ENCODE measurements at places on chromosomes 7 and 10.
A peak's percentile ranks its signal among the peaks of the same experiment; 100 is the strongest.

GRCh38 chr10:132641401-132641800, 103.8 kb downstream of the INPP5A start:
- DNase-seq = no peak

DNA sequence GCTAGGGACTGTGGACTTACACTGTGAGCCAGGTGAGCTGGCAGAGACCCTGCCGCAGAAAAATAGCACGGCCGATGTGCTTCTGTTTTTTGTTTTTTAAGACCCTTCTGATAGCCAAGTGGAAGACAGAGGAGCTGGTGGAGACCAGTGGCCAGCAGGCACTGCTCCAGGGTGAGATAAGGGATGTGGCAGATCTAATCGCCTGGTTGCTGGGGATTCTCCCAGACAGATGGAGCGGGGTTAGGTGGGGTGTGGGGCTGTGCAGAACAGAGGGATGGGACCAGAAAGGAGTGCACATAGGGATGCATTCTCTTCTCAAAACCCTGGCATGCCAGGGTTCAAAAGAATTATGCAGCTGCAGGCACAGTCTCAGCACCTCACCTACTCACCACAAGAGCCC, 82.2 kb downstream of the VOPP1 start:
- no peak for DNase-seq

DNA sequence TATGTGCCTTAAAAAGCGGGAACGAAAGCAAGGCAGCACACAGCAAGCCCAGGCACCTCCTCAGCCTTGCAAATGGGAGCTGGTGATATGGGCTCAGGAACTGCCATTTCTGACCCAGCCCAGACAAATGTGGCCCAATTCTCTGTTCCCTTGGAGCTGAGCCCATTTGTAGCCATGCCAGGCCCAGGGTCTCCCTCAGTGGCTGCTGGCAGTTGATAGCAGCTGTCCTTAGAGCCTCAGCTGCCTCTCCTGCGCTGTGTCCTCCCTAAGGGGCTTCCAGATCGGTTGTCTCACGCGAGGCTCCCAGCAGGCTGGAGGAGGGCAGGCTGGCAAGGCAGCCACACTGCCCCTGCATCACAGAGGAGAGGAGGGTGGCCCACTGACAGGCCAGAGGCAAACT, 275.8 kb downstream of the KCNMA1 start:
- no peak for DNase-seq

GRCh38 chr10:92972066-92972870, 88.3 kb upstream of the CYP26C1 start:
- no peak for DNase-seq

- peak; percentile 70 for DNase-seq
These were observed 163.8 kb downstream of the ELMO1 start for GRCh38 chr7:37284805-37285231.

DNA sequence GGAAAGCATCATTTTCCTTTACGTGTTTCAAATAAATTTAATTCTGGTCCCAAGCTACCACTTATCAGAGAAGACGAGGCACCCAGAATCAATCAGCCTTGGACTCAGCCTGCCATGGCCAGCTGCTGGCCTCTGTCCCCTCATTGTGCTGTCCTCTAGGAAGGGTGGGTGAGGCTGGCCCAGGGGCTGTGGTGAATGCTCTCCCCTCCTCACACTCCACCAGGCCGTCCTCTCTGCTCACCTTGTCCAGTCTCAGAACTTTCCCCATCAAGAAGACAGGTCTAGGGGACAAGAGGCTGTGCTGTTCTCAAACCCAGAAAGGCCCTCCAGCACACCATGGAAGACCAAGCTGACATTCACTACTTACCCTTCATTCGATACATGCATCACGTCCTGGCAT, 36.4 kb downstream of the CXCL12 start:
- no peak for DNase-seq

DNA sequence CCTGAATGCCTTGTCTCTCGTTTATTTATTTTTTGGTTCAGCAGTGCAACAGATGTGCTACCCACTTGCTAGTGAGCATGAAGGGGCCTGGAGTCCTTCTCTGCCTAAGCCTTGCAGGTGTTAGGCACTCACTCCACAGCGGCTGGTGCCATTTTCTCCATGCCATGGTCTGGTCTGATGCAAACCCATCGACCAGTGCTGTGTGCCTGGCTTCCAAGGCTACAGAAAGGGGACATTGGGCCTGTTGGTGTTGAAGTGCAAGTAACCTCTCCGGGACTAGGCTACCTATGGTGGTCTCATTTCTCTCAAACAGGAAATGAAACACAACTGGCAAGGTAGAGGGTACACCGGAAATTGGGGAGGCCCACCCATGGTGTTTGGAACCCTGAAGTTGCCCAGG, 198.1 kb downstream of the ADARB2 start:
- DNase-seq = no peak

GRCh38 chr10:109988212-109988596, 19.6 kb upstream of the ADD3 start:
- no peak for DNase-seq

- DNase-seq = no peak
These were observed 25.7 kb downstream of the MACROH2A2 start for GRCh38 chr10:70078329-70078728.

DNA sequence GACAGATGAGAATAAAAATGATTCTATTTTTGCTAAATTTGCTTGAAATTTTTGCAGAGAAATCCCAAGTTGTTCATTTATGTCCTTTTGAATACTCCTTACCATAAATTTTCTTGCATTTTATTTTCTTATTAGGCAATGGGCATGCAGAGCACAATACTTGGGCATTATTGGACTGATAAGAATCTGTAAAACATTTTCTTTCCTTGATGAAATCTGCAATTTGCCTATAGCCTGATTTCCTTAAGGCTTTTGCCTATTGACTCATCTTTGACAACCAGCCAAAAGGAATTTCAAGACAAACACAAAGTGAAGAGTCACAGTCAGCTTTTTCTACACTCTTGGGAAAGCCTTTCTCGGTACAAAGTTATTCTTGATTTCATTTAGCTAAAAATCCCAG, 30.5 kb upstream of the GNAT3 start:
- no peak for DNase-seq

GRCh38 chr7:50733552-50733951, 49.1 kb downstream of the GRB10 start:
- DNase-seq = no peak

DNA sequence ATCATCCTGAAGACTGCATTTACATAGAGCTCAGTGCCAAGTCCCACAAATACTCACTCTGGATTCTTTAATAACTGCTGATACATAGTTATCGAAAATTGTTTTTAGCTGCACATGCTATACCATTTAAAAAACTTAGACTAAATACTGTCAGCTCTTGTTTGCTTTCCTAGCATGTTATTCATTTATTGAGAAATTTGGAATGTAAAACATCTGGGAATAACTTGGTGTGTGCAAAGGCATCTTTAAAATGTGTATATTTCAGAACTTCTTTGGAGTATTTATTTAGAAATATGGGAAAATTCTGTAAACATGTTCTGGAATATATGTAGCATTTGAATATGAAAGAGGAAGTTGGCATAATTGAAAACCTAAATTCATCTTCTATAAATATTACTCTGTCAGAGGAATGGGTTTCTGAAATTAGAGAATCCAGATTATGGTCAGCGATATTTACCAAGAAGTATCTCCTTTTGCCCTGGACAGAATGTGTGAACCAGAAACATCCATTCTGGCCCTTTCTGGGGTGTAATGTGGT, 119.7 kb downstream of the ARID5B start:
- DNase-seq = no peak

GRCh38 chr7:150952331-150953050, 25.6 kb downstream of the KCNH2 start:
- no peak for DNase-seq

DNA sequence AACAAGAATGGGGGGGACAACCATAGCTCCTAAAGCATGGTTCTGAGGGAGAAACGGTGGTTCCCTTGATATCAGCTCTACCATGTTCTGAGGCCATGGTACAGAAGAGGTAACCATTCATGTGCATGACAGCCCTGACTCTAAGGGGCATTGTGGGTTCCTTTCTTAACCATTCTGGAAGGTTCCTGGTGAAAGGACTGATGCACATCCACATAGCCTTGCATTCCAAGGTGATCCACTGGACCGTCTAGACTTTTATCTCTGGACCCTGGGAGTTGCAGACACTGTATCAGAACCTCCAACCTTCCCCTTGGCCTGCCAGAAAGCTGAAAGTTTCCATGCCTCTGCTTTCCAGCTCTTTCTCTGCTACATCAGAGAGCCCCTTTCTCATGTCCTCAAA, 344.3 kb downstream of the KCNMA1 start:
- no peak for DNase-seq

DNA sequence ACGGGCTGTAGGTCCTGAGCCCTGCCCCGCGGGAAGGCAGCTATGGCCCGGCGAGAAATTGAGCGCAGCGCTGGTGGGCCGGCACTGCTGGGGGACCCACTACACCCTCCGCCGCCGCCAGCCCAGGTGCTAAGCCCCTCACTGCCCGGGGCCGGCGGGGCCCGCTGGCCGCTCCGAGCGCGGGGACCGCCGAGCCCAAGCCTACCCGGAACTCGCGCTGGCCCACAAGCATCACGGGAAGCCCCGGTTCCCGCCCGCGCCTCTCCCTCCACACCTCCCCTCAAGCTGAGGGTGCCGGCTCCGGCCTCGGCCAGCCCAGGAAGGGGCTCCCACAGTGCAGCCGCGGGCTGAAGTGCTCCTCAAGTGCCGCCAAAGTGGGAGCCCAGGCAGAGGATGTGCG, 5.5 kb upstream of the CACUL1 start:
- no peak for DNase-seq

DNA sequence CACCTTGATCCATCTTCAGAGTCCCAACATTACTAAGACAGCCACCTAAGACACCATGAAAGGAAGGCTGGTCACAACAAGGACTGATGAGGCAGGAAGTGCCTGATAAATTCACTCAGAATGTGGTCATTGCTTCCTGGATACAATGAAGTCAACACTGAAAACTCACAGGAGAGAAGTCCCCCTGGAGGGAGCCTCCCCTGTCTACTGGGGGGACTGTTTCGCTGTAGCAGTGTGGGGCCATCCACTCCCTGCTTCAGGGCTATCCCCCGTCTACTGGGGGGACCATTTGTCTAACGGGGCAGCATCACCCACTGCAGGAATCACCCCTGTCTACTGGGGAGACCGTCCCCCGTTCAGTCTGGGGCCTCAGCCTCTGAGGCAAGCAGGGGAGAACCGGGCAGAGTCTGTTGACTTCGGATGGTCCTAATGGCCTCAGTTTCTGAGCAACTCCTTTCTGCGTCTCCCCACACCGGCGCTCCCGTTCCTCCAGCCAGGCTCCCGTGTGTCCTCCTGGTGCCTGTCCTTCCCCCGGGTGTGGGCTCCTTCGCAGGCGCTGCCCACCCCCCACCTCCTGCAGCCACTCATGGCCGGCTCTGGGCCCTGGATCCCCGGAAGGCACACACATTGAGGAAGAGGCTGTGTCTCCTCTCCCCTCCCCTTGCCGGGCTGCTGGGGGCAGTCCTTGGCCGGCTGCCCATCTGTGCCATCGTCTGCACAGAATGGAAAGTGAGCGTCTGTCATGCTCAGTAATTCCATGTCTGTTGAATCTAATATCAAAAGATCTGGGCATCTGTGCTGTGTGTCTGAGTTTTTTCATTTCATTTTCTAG, 59.9 kb upstream of the DNAJB6 start:
- peak; percentile 12 for DNase-seq

DNA sequence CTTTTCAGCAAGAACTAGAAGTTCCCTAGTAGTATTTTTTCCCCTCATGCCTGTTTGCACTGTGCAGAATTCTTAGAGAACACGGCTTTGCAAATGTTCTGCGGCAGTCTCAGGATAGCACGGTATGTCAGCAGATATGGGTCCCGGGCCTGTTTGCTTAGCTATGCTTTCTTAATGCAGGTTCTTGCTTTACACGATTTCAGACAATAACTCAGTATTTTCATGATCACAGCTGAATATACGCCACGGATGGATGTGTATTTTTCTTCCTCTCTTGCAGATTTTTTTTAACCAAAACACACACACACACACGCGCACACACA, 137.3 kb downstream of the HECW1 start:
- DNase-seq = no peak

GRCh38 chr7:114507381-114507780, 92.8 kb downstream of the FOXP2 start:
- DNase-seq = no peak

DNA sequence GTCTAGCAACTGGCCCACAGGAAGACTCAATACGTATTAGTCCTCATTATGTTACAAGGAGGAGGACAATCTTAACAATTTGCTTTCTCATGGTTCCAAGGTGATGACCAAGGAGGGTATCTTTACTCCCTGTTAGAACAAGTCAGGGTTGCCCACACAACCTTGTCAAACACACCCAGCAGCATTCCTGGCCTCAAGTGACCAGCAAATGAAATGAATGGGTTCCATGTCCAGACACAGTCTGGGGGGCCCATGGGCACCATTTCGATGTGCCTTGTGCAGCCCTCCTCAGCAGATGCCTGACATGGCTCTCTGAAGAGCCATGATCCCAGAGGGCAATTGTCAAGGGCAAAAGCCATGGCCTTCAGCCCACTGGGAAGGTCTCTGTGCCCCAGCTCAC, 40.8 kb downstream of the ANXA8 start:
- DNase-seq = no peak

DNA sequence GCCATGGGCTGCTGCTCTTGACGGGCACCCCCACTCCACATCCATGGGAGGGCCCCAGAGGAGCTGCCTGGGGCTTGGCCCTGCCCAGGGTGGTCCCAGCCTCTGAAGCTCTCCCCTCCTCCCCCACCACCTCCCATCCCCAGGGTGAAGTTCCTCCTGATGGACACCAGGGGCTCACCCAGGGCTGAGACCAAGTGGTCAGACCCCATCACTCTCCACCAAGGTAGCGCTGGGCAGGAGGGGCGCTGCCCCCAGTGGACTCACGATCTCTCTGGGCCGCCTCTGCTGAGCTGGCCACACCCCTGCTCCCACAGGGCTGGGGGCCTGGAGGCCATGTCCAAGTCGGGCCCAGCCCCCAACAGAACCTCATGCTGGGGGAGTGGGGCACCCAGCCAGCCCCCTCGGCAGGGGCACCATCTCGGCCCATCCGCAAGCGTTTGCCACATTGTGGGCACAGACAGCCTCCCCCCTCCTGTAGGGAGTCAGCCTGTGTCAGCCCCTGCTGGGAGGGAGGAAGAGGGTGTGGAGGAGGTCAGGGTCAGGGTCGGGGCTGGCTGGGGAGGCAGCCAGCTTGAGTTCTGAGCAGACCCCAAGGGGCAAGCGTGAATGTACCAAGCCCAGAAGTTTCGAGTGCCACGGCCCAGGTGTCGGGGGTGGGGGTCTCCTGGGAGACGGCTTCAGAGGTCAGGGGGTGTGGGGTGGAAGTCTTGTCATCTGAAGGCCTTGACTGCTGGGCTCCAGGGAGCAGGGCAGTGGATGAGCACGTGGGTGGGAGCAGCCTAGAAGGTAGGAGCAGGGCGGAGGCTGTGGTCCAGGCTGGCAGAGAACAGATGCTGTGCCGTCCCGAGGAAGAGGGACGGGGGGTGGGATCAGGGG, 2.8 kb downstream of the UPK3B start:
- peak; percentile 47 for DNase-seq

Data from HEK293T (cell line).